ENCODE measurements at places on chromosomes 1 and 21.

DNA sequence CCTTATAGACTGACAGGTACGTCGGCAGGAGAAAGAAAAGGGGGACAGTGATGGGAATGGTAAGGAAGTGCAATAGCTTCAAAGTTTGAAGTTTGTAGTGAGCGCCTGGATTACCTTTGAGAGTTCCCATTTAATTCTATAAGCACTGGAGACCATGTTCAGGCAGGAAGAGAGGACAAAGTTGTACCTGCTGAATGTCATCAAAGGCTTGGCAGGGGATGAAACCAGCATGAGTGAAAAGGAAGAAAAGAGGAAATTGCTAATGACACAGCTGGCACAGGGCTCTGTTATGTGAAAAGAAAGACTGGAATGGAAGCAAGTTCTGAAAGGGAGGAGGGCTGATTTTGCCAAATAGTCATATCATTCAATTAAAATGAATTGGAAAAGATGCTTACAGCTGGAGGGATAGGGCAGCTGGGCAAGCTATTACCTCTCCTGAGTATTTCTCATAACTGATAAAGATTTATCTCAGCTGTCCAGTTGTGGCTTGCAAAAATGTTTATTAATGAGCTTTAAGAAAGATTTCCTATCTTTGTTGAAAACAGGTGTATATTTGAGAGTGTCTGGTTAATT is 109.2 kb downstream of the HMCN1 start:
- DNase-seq, result no peak

- no peak for DNase-seq
Observed at GRCh38 chr1:2347409-2347785, 44.0 kb downstream of the MORN1 start.

- peak; percentile 90 for DNase-seq
Observed at GRCh38 chr1:227766015-227766634, 30.9 kb downstream of the SNAP47 start.

- DNase-seq, result no peak
Observed at GRCh38 chr1:25671929-25672328, 55.3 kb downstream of the MAN1C1 start.

DNA sequence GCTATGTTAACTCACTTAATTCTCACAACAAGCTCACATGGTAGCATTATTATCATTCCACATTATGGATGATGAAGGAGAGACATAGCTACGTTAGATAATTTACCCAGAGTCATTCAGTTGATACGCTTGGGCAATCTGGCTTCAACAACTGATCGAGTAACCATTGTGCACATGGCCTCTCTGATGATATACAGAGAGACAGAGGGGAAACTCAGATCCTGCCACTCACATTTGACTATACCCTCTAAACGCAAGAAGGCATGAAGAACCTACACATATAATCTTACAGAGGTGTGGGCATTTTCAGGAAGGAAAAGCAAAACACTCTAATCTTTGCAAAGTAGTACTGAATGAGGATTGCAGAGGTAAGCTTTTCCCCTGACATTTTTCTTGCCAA is 360.1 kb downstream of the BARHL2 start:
- DNase-seq, result no peak

GRCh38 chr1:26844424-26845196 is 18.1 kb downstream of the ZDHHC18 start:
- no peak for DNase-seq

DNA sequence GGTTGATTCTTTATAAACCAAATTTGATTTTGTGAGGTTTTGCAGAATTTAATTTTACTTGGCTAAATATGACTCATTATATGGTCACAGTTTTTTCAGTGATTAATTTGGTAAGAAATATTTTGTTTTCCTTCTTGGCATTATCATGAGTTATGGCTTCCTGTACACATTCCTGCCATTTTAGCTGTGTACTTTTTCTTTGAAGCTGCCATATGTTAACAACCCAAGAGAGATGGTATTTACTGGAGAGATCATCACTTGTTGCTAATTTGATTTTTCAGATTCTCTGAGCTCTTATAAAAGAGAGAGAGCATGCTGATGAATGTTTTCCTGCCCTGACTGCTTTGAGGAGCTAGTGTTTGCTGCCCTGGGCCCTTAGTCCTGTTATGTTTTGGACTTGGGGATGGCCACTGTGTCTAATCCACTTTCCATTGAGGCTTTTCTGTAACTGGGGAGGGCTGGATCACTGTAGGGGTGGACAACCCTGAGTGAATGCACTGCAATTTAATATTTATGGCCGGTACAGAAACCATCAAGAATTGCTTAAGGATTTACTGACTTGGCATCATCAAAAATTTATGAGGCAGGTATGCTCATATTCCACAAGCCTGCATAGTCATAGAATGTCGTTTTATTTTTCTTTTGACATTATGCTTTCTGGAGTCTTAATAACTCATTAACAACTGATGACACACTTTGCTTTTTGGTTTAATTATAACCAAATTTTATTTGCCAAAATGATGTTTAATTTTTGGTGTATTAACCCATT is 200.9 kb downstream of the DISC1 start:
- no peak for DNase-seq

- no peak for DNase-seq
Observed at GRCh38 chr1:217484871-217485270, 146.0 kb downstream of the GPATCH2 start.

All from stimulated activated naive CD8-positive, alpha-beta T cell treated with anti-CD3 and anti-CD28 coated beads, Interleukin-15, amount 100 ng/mL, for 72 hours (primary cell).